ENCODE measurements at places on chromosomes 3 and 15.

DNA sequence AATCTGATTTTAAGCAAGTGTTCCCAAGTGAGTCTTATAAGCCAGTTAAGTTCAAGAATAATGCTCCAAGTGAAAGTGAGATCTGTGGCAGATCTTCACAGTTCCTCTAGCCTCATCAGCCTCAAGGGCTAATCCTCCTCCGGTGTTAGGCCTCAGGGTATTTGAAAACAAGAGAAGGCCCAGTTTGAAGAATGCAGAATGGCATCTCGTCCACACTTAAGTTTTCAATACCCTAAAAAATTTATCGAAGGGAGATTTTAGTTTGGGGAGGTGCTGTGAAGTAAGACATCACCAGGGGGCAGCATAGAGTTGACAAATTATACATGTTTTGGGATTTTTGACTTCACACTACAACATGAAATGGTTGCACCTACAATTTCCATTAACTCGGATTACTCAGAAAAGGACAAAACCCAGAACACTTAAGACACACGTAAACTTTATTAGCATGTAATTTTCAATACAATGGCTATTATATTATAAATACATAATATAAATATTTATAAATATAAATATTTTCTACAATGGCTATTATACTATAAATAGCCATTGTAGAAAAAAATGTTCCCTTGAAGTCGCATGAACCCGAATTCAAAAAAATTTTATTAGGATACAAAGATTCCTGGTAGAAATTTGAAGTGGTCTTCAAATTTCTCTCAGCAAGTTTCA is 2.3 kb upstream of the TMEM266 start:
- no peak for DNase-seq

DNA sequence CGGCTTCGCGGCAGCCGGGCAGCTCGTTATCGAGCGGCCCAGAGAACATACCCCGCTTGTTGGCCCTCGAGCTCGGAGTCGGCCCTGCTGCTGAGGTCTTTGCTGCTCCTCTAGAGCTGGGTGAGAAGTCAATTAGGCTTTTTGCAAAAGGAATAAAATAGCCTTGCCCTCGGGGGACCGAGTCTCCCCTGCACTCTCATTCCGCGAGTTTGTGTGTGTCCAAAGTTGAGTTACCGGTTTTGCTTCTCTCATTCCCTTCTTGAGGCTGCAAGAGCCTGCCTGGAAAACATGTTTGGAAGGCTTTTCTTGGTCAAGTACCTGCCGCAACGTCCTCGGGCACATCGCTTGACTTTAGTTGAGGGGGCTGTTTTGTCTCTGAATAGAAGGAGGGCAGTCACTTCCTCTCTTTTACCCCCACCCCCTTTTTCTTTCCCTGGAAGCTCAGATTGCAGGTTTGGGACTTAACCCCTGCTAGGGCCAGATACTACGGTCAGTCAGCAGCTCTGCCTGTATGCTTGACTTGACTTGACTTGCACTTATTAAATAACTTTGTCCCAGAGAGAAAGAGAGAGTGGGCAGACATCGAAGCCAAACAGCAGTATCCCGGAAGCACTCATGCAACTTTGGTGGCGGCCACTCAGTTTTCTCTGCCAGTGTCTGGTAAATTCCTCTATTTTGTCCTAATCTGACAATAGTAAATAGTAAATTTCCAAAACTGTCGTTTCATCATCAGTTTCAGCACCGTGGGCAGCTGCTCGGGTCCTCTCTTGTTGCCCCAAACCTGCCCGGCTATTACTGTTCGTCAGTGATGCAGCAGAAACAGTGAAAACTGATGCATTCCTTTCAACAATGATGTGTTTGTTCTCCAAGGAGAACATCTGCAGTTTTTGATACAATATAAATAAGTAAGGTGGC is 609 bp downstream of the RNF13 start:
- no peak for DNase-seq

DNA sequence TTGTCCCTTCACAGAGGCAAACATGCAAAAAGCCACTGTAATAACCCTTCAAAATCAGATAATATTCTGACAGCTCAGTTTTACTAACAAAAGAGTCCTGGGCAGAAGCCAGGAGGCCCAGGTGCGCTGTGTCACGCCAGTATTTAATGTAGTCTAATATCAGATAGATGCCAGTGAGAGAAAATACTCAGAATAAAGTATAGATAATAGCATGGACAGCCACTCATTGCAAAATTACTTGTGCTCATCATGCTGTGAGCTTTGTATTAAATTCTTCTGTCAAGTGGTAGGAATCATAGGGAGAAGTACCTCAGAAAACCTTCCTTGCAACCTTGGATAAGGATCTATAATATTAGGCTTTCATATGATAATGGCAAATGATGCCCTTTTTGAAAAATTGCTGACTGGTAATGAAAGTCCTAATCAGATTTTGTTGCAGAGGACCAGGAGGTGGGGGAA is 1154.3 kb downstream of the ROBO1 start:
- no peak for DNase-seq

DNA sequence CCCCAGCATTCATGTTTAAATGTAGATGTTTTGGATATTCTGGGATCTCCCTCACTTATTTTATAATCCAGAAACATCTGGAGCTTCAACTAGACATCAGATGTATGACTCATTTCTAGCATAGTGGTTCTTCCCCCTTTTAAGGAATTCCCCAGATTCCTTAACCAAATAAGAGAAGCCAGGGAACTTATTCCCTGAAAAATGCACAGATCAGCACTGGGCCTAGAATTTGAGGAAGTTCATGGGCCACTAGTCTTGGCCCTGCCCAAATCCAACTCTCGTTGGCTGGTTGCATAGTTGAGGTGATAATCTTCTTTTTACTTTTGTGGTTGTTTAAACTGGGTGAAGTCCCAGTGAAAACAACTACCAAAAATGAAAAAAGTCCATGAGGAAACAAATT is 20.4 kb downstream of the RARRES1 start:
- no peak for DNase-seq

- no peak for DNase-seq
Observed at GRCh38 chr15:25771338-25771706, 91.8 kb downstream of the ATP10A start.

DNA sequence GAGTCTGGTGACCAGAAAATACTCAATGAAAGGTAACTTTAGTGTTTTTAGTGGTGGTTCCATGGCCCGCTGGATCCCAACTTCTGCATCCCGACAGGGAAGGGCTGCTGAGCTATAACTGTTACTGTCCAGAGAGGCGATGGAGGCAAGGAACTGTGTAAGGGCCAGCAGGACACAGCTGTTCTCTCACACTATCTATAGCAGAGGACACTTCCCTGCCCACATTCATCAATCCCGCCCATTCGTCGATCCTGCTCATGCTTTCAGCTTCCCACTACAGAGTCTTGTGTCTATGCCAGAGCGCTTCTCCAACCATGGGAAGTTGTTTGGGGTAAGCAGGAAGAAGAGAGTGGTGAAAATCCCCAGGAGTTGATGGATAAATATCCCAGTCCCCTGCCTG is 8.4 kb downstream of the COLQ start:
- DNase-seq = no peak

DNA sequence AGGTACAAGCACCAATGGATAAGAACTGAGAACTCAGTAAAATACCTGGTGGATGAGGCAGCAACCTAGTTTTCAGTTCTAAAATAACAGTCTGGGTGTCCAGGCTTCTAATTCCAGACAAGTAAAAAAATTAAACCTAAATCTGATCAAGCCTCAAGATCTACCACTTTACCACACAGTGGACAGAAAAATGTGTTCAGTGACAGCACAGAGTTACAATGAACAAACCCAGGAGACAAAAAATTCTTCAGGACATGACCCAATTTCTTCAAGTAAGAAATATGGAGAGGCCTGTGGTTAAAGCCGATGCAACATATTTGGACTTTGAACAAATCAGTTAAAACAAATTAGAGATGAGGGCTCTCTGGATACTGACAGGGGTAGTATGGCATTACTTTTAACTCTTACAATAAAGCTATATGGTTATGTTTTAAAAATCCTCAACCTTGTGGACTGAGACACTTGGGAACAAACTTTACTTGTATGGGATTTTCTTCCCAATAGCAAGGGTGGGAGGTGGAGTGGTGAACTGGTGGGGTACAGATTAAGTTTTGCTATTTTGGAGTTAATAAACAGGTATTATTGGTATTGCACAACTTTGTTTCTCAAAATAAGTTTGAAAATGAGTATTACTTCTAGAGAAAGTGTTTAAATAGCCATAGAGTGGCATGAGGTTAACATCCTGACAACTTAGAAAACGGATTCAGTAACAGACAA is 14.2 kb downstream of the CCNL1 start:
- DNase-seq = no peak

GRCh38 chr3:70020906-70021660 is 21.6 kb downstream of the SAMMSON start:
- no peak for DNase-seq

- DNase-seq = no peak
Observed at GRCh38 chr3:13480340-13481318, 523 bp downstream of the HDAC11 start.

DNA sequence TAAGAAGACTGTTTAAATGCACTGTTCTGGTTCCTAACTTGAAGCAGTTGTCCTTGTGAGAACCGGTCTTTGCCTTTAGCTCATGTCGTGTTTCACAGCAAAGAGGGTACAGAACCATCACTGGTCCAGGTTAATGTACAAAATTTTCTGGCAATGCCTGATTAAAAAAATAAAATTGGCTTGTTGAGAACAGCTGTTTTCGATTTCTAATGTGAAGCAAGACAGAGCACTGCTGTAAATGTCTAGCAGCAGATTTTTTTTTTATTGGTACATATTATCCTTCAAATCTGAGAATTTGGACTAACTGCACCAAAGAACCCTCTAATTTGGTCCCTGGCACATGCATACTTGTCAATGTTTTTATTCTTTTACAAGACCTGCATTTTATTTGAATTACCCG is 103.3 kb downstream of the STT3B start:
- DNase-seq = no peak

GRCh38 chr3:57184526-57184925 is 15.3 kb downstream of the HESX1 start:
- DNase-seq = no peak

DNA sequence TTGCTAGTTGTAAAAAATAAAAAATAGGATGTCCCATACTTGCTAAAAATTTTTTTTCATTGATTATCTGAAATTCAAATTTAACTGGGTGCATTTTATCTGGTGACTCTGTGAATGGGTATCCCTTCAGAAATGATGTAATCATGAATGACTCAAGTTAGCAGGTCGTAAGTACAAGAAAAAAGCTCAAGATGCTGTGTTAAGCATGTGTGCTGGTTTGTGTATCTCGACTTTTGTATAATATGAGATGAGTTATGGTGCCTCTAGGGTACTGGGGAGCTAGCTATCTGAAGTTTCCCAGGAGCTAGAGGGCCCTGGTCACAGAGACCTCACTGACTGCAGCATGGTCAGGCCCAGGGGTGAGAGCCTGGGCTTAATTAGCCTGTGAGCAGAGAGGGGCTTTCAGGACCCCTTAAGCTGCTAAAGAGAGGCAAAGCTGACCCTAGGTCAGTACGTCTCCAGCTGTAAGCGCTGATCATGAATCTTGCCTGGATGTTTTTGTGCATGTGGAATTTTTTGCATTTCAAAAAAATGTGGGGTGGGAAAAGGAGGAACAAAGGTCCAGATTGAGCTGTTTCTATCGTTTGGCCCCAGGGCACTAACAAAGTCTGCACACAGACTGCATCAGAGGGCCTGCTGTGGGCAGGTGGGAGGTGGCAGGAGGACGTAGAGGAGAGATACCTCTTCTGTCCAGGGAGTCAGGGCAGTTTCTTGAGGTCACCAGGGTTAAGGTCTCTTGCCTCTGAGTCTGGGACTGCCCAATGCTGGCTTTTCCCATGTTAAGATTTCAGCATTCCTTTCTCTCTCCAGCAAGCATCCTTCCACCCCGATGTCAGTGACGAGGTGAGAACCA is 233.2 kb upstream of the TPM1 start:
- no peak for DNase-seq

DNA sequence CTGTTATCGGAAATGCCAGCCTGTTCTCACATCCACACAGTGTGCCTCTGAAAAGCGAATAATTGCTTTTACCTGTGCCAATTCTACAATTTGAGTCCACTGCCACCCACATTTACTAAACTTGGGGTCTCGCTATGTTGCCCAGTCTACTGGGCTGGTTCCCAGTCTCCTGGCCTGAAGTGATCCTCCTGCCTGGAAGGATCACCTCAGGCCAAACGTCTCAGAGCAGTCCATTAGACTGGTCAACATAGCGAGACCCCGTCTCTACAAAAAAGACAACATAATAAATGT is 827 bp upstream of the INO80 start:
- DNase-seq = no peak

- no peak for DNase-seq
Observed at GRCh38 chr15:98878172-98878571, 129.4 kb downstream of the PGPEP1L start.

DNA sequence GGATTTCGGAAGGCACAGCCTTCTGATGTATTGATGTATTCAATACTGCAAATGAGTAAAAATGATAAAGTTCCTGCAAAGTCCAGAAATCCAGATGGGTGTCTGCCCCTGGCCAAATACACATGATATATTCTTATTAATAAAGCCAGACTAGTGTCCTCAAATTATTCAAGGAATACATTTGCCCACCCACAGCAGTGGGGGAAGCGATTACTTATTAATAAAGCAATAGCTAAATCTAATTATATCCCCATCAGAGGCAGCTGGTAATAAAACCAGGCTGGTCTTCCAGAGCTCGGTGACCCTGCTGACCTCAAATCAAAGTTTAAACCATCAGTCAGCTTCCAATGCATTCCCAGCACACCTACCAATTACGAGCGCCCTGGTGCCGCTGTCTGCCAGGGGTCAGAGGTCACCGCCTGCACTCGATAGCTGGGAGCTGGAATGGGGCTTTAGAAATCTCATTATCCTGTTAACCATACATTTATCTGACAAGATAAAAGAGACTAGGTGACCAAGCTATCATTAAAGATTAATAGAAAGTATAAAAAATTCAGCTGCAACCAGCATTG is 330.3 kb downstream of the UACA start:
- no peak for DNase-seq

DNA sequence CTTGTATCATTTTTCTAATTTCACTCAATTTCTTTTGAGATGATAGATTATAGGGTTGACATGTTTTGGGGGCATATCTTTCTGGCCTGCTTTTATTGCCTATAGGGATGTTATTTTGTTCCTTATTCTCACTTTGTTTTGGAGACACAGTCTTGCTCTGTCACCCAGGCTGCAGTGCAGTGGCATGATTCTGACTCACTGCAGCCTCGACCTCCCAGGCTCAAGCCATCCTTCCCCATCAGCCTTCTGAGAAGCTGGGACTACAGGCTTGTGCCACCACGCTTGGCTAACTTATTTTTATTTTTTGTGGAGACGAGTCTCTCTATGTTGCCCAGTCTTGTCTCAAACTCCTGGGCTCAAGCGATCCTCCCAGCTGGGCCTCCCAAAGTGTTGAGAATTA is 72.8 kb upstream of the FAN1 start:
- no peak for DNase-seq

DNA sequence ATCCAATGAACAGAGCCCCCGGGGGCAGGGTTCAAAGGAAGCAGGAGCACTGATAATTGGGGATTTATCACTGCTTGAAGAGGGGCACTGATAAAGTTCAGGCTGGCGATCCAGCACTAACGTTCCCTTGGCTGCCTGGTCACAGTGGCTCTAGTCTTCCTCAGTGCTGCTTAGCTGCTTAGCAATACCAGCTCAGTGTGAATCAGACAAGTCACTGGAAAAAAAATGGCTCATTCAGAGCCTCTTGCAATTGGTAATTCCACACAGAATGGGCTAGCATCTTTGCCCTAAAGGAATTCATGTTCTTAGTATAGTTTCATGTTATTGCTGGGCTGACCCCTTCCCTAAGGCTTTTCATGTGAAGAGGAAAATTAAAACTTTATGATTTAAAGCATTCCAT is 95.7 kb upstream of the SLC2A2 start:
- no peak for DNase-seq

Measured in esophagus squamous epithelium (tissue), 5 donors.